Activated T-cell treated with anti-CD3 and anti-CD28 coated beads, Interleukin-2, amount 50 U/mL, for 72 hours (primary cell): ENCODE measurements at places on chromosomes 16 and 17.

DNA sequence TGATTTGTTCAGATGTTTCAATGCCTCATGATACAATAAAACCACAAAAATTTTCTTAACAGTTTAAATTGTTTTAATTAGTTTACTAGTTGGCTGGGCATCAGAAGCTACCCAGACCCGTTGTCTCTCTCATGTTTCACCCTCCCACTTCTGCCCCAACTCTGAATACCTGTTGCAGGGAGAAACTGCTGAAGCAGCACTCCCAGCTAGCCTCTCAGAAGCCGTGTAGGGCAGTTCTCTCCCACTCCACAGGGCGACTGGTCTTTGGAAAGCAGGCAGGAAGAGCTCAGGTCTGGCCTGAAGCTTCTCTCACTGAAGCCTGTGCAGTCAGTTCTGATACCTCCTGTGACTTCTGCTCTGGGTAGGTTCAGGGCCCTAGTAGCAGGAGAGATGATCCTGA is 1.6 kb upstream of the EDC4 start:
- no peak for DNase-seq

DNA sequence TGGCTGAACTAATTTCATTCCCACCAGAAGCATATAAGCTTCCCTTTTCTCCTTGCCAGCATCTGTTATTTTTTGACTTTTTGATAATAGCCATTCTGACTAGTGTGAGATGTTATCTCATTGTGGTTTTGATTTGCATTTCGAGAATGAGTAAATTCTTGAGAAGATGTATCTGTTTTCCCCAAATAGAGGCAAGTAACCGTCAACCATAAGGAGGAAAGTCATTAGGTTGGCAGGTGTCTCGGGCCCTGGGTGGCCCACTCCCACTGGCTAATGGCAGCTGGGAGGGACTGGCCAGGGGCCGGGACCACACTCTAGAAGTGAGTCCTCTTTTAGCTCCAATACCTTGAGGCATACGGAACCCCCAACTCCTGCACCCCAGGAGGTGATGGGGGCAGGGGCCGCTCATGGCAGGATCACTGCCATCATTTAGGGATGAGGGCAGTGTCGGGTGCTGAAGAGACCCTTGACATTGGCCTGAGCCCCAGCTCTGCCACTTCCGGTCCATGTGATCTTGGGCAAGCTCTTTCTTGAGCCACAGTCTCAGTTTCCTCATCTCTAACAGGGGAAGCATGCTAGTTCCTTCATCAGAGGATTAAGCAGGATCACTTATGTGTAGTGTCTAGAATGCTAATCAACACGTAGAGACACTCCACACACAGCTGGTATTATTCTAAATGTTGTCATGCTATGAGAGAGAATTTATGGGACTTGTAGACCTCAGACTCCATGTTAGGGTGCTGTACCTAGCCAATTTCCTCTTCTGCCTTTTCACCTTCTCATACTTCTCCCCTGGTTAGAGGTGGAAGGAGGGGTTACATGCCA is 44.3 kb downstream of the RGS9 start:
- peak; percentile 71 for DNase-seq

GRCh38 chr17:48732688-48733629 is 4.4 kb upstream of the HOXB13 start:
- no peak for DNase-seq

GRCh38 chr16:3049921-3050481 is 3.6 kb downstream of the MMP25 start:
- no peak for DNase-seq

GRCh38 chr17:1951920-1952319 is 73.2 kb downstream of the RTN4RL1 start:
- DNase-seq: no peak

GRCh38 chr17:14372905-14373613 is 72.2 kb downstream of the HS3ST3B1 start:
- no peak for DNase-seq

DNA sequence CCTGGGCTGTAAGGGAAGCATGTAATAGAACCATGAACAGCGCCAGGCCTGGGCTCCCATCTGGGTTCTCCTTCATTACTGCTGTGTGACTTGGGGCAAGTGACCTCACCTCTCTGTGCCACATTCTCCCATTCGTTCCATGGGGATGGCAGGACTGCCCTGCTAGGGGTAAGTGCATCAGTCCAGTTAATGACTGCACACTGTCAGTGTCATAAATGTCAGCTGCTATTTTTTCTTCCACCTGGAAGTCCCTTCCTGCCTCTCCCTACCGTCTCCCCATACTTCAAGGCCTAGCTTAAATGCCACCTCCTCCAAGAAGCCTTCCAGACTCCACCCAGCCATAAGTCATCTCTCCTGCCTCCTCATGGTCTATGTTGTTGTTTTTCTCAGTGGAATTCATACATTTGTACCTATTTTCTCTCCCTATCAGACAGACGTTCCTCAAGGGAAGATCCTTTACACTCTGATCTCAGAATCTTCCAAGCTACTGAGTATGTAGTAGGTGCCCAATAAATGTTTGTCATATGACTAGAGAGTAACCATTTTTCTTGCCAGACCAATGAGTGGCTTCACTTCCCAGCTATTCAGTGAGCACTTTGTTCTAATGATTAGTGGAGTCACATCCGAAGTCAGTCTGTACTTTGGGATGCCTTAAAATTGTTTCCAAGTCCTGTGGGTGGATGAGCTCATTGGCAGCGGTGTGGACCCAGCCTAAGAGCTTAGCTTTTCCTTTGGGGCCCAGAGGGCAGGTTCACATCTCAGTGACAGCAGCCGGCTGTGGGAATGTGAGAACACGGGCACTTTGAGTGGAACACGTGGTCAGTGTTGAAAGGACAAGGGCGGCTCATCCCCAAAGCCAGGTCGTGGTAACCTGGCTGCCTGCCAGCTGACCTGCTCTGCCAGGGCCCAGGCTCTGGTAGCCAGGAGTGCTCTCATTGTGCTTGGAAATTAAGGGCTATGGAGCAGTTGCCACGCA is 147.5 kb upstream of the GSE1 start:
- DNase-seq: no peak

GRCh38 chr17:3763777-3764170 is 37.2 kb downstream of the ITGAE start:
- DNase-seq: peak; percentile 34

- no peak for DNase-seq
Observed at GRCh38 chr17:57858838-57859237, 9.0 kb upstream of the MRPS23 start.

GRCh38 chr16:57262841-57263540 is 17.9 kb downstream of the ARL2BP start:
- DNase-seq: no peak

- DNase-seq: no peak
Observed at GRCh38 chr17:1996800-1997288, 28.3 kb downstream of the RTN4RL1 start.

GRCh38 chr17:81323411-81323868 is 28.3 kb upstream of the SLC38A10 start:
- DNase-seq: no peak

- DNase-seq: peak; percentile 21
Observed at GRCh38 chr17:6269478-6269877, 165.4 kb downstream of the AIPL1 start.

GRCh38 chr16:57405097-57405496 is 530 bp downstream of the CCL17 start:
- DNase-seq: no peak

DNA sequence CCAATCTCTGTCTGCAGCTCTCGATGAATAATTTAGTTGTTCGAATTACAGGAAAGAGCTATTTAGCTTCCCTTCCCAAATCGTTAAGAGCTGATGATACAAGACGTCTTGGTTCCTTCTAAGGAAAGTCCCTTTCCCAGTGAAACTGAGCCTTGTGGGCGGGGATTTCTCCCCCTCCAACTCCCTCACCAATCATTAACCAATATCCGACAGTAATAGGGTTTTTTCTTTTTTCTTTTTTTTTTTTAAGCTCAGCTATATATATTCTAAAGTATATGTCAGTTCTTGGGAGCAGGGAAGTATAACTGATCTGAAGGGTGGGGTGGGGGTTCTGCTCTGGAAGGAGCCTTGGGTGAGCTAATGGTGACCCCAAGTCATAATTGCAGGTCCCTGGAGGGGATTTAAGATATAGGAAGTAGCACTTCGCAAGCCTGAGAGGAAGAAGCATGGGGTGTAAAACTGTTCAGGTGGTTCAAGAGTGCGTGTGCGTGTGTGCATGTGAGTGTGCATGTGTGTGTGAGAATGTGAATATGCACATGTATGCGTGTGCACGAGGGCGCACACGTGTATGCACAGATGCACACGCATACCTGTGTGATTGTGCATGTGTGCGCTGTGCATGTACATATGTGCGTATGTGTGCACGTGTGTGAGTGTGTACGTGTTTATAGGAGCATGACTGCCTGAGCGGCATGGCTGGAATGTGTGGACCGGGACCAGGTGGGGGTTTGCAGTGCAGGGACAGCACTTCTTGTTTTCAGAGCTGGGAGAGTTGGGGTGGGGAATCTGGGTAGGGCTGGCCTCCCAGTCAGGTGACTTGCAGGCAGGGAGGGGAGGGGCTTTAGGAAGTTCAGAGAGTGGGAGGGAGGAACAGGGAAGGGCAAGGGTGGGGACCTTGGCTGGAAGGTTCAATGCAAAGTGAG is 42.7 kb downstream of the SOCS3 start:
- no peak for DNase-seq

- peak; percentile 38 for DNase-seq
Observed at GRCh38 chr16:67164599-67165061, at the start of gene HSF4. TSS of gene HSF4 (plus strand) at chr16:67164745. CDS start at chr16:67164812, 67 bp downstream.

GRCh38 chr16:278863-279366 is 1.5 kb upstream of the ARHGDIG start:
- DNase-seq: peak; percentile 22

DNA sequence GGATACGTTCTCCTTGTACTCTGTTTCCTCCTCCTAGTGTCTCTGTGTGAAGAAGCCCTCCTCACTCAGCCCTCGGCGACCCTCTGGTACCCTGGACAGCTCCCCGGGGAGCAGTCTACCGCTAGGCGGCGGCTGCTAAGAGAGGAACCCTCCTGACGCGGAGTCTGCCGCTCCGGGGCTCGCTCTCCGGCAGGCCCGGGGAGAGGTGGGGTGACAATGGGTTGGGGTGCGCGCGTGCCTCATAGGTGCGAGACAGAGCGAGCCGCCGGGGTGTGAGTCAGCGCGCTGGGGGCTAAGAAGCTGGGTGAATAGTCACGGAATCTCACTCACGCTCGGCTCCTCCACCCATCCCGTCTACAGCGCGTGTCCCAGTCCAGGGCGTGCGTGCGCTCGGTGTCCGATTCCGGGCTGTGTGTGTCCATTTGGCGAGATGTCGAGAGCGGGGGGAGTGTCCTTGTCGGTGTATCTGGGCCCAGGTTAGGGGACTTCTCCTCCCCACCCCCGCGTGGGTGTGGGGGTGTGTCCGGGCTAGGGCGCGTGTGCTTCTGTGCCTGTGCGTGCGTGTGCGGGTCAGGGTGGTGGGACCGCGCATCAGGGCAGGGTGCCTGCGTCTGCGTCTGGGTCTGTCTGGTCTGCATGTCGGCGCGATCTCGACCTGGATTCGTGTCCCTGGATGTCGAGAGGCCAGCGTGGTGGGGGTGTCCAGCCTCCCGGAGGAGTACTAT is 577 bp upstream of the HS3ST2 start:
- DNase-seq: peak; percentile 32

DNA sequence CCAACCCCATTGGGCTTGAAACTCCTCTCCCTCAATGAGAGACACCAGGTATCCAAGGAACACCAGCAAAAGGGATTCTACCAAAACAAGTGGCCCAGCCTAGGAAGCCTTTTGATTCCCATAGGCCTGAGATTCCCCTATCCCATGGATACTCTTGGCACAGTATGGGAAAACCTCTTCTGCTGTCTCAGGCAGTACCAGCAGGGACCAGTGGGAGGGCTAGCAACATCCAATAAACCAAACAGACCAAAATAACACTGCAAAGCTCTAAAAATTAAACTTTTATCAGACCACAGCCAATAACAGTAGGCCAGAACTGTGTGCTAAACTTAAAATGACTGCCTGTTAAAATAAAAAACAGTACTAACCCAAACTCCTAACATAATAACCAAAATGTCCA is 153.9 kb upstream of the CES5A start:
- DNase-seq: no peak

- no peak for DNase-seq
Observed at GRCh38 chr16:79868841-79869240, 268.3 kb upstream of the MAF start.

DNA sequence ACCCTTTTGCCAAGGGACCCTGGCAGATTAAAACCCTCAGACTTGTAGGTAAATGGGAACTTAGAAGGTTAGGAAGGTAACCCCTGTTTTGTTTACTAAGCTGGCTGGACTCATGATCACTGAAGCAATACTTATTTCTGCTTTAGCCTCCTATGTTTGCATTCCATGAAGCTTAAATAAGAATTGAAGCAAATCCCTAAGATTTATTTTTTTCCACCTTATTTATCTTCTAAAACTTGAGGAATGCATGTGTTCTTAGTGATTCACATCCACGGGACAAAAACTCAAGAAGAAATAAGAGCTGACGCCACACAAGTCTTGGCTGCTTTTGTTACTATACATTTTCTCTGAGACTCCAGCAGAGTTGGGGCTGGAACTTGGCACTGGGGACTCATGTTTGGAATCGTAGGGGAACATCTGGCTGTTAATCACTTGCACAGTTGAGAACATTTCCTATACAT is 35.5 kb downstream of the CLUAP1 start:
- no peak for DNase-seq

DNA sequence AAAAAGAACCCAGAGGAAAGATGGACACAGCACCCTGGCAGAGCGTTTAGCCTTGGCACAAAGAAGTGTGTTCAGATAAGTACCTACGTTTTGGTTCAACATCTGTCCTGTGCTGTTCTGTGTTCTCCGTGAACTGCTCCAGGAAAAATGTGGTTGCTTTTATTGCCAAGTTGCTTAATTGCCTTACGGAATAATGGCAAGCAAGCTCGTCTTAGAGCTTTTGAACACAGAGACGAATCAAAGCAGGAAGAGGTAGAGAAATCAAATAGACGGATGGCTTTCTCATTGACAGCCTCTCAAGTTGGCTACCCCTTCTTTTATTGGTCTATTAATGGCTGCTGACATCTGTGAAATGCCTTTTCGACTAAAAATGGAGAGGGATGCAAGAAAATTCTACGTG is 911.1 kb upstream of the EEF2KMT start:
- DNase-seq: no peak

GRCh38 chr17:1087381-1088241 is 90.7 kb downstream of the TIMM22 start:
- DNase-seq: no peak

DNA sequence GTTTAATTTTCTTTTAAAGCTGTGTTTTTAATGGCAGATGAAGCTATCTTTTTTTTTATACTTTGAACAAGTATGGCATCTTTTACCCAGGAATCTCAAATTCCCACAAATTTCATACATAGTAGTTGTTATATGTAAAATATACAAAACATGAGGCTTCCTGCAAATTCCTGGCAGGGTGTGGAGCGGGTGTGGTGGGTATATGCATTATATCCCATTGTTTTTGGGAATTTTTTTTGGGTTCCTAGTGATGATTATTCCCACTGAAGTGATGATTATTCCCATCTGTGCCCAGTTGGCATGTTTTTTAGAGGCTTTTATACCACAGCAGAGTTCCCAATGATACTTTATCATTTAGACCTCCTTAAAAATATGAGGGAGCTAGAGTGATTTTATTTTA is 320.4 kb downstream of the ZFHX3 start:
- DNase-seq: no peak

DNA sequence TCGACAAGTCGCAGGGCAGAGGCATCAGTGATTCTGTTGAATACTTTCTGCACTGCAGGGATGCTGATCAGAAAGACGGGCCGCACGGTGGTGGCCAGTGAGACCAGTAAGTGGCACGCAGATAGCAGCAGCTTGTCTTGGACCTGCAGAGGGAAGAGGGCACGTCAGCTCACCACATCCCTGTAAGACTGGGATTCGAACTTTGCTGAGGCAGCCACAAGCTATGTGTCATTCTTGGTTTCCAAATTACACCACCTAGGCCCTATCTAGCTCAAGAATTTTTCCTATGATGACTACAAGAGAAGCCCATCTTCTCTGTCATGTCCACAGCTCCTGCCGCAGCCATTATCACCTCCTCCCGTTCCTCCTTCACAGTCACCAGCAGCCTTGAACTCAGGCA is 49.4 kb upstream of the GSG1L start:
- peak; percentile 48 for DNase-seq
